ENCODE measurements at places on chromosomes 2 and 18.

- no peak for DNase-seq
Measured at GRCh38 chr2:178205853-178206521, 11.7 kb downstream of the OSBPL6 start.

GRCh38 chr2:14978845-14979244 lies 346.3 kb downstream of the LRATD1 start:
- no peak for DNase-seq

- no peak for DNase-seq
Measured at GRCh38 chr2:98924038-98924830, 11.8 kb downstream of the CRACDL start.

DNA sequence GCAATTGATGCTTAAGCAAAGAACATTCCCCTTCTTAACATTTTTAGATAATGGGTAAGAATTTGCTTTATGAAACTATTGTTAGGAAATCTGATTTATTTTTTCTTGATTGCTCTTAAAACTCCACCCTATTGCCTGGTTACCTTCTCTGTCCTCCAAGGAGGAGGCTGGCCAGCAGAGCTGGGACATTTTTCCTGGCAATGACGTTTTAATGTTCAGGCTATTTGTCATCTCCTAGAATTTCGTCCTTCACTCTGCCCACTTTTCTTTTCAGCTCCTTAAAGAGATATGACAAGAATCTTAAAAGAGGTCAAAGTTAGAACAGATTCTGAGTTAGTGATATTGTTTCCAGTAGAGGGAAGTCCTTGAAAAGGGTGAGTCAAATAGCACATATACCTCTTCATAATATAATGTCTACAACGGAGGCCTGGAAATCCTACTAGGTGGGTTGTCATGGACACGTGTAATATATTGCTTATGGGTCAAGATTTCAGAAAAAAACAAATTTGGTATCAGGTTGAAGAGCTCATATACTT lies 141.0 kb downstream of the CMPK2 start:
- DNase-seq = no peak

DNA sequence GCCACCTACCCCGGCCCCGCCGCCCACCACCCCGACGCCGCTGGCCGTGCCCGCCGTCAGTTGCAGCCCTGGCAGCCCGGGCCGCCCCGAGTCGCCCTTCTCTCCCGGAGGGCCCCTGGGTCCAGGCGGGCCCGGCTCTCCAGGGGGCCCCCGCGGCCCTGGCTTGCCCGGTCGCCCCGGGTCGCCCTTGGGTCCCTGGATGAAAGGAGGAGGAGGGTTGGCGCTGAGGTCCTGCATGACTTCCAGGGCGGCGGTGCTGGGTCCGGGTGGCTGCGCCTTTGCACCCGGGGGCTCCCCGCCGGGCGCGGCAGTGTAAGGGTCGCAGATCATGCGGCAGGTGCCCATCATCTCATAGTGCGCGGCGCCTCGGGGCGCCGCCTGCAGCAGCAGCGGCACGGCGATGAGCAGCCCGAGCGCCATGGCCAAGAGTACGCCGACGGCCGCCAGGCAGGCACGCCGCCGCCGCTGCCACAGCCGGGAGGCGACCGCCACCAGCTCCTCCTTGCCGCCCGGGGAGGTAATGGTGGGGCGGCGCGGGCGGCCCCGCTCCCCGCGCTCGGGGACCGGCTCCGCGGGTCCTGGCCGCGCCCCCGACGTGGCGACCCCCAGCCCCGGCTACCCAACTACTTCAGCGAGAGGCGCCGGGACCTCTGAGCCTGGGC lies 570 bp downstream of the C1QL2 start:
- DNase-seq = no peak

- DNase-seq = no peak
Measured at GRCh38 chr2:115552726-115553125, 1110.3 kb downstream of the DPP10 start.

DNA sequence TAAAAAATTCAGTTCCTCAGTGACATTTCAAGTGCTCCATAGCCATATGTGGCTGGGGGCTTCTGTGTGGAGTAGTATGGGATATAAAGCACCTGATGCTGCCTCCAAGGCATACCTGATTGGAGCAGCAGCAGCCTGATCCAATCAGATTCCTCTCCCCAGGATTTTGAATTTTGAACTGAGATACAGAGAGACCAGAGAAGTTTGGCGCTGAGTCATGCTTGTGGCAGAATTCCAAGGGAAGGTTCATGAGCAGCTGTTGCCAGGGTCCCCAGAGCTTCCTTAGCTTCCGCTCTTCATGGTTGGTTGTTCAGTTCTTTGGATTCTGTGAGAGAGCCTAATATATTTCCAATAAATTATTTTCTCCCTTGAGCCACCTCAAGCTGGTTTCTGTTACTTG lies 29.0 kb upstream of the CFAP36 start:
- no peak for DNase-seq

- DNase-seq = no peak
Measured at GRCh38 chr2:187528042-187528441, 26.2 kb downstream of the TFPI start.

Measured in activated CD8-positive, alpha-beta memory T cell treated with anti-CD3 and anti-CD28 coated beads for 48 hours (primary cell).